GM23248 (cell line): ENCODE measurements at places on chromosomes 2 and 18.
A peak's percentile ranks its signal among the peaks of the same experiment; 100 is the strongest.

- DNase-seq, result peak; percentile 3
These were observed 118.8 kb upstream of the PDE1A start for GRCh38 chr2:182545420-182546167.

DNA sequence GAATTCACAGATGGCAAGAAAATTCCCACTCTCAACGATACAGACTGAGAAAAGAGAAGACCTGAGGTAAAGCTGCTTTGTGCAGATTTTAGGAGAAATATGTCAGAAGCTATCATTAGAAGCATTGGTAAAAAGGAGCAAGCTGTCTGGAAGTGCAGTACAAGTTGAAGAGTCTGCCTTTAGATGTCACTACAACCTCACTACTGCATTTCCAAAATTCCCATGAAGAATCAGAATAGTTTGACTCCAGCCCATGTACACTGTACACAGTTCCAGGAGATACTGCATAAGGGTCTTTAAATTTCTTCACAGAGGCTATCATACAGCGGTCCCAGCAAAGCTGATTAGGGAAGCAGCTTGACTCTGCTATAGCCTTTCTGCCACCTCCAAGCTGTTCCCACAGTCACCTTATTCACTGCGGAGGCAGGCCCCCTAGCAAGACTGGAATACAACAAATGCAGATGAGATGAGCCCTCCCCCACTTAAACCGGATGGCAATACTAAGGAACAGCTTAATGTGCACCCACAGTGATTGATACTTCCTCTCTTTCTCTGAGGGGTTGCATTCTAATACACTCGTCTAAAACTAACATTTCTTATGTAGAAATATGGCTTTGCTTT lies 527.4 kb downstream of the TMEM182 start:
- no peak for DNase-seq

- no peak for DNase-seq
These were observed 21.3 kb downstream of the MLPH start for GRCh38 chr2:237508361-237508760.

- no peak for DNase-seq
These were observed 2.1 kb downstream of the ASTL start for GRCh38 chr2:96136129-96136720.

DNA sequence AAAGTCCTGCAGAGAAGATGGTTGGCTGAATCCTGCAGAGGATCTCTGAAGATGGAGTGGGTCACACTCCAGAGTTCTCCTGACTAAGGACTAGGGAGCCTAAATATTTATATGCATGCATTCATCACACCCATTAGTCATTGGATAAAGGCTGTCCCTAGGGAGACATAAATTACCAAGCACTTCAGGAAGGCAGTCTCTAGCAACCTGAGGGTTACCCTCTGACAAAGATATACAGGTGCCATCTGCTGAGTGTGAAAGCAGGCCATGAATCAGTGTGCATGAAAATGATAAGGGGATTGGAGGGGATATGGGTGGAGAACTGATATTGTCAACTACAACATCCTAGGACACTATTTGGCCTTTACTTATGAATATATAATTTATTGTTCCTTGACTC lies 294.8 kb upstream of the DDX18 start:
- DNase-seq, result no peak

- peak; percentile 75 for DNase-seq
These were observed 425.7 kb downstream of the SETBP1 start for GRCh38 chr18:45106331-45106774.
